Foreskin keratinocyte (primary cell): ENCODE measurements at places on chromosomes 4 and X.

GRCh38 chr4:94403751-94404150 lies 48.0 kb upstream of the PDLIM5 start:
- no peak for DNase-seq

DNA sequence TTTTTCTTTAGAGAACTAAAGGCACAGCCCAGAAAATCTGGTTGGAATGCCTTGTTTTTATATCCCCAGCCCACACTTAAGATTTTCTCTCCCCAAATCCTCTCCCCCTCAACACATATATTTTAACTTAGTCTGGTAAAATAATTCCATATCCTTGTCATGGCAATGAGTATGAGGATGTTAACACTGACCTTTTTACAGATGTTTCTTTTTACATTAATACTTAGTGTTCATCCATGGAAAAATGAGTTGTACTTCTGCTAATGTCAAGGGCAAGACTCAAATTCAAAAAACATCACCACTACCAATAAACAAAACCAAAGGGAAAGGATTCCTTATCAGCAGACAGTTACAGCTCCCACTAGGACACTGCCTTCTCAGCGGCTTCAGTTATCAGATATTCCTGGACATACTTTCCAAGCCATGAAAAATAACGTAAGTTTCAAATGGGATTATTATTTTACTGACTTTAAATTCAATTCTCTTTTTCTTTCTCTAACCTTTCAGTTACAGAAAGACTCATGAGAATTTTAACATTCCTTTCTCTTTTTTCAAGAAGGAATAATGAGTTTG lies 83.3 kb downstream of the RASL11B start:
- no peak for DNase-seq

- peak; percentile 56 for DNase-seq
These were observed 14.0 kb downstream of the CHIC2 start for GRCh38 chr4:54050214-54050904.

DNA sequence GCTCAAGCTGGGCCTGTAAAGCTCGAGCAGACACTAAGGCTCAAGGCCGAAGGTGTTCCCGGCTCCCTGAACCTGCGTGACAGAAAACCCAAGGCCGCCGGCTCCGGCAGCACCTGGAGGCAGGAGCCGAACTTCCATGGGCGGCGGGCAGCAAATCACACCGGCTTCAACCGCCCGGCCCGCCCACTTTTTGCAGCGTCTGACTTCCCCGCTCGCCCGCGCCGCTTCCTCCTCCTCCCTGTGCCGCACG lies 940 bp upstream of the NSD2 start:
- peak; percentile 83 for DNase-seq

GRCh38 chr4:26873391-26874026 lies 12.9 kb downstream of the STIM2 start:
- no peak for DNase-seq

GRCh38 chr4:43496188-43496587 lies 603.7 kb downstream of the GRXCR1 start:
- DNase-seq: no peak

GRCh38 chrX:155718972-155719586 lies 106.3 kb upstream of the TMLHE start:
- no peak for DNase-seq

DNA sequence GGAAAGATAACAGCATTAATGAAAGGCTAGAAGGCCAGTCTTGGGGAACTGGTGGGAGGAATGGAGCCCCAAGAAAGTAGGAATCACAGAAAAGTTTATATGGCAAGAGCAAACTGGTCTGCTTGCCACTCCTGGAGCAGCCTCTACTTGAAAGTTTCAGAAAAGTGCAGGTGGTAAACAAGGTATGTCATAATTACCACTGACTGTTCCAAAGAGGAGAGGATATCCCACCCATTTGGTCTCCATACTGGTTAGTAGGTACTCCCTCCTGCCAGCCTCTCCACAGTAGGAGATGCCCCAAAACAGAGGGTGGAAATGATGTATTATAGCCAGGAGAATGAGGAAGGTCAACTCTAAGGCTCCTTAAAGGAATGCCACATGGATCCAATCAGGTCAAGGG lies 145.1 kb downstream of the INPP4B start:
- DNase-seq: no peak

GRCh38 chr4:151231915-151232595 lies 44.9 kb upstream of the PRSS48 start:
- DNase-seq: no peak

- peak; percentile 1 for DNase-seq
These were observed 50.4 kb upstream of the CCDC160 start for GRCh38 chrX:134186362-134187121.

DNA sequence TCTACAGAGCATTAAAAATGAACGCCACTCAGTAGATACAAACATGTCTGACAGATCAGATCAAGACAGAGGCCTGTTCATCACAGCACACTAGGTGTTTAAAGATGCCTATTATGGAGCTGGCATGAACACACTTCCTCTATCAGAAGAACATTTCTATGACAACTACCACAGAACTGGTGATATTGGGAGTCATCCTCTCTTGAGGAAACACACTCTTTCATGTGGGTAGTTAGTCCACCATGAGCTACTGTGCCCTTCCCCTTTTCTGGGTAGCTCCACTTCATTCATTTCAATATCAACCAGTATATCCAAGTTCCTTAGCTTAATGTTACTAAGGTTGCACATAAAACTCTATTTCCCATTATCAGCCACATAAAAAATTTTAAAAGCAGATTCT lies 46.7 kb downstream of the MAOB start:
- no peak for DNase-seq

GRCh38 chr4:123480706-123481418 lies 84.3 kb downstream of the SPRY1 start:
- peak; percentile 97 for DNase-seq

DNA sequence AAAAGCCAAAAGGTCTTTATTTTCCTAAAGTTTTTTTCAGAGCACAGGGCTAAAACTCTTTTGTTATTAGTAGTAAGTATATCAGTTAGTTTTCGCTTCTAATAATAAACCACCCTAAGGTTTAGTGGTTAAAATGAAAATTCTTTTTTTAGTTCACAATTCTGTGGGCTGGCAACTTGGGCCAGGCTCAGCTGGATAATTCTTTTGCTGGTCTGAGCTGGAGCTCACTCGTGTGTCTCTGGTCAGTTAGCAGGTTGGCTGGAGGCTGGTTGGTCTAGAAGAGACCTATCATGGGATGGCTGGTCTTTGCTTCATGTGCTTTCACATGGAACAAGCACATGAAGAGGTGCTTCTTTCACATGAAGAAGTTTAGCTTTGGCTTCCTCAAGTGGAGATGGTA lies 227.1 kb upstream of the LCORL start:
- no peak for DNase-seq

GRCh38 chr4:40055511-40055862 lies 1.2 kb upstream of the N4BP2 start:
- no peak for DNase-seq

- no peak for DNase-seq
These were observed 67.3 kb downstream of the PTPN13 start for GRCh38 chr4:86661418-86661817.

- no peak for DNase-seq
These were observed 100.8 kb upstream of the MSX1 start for GRCh38 chr4:4758681-4759080.

DNA sequence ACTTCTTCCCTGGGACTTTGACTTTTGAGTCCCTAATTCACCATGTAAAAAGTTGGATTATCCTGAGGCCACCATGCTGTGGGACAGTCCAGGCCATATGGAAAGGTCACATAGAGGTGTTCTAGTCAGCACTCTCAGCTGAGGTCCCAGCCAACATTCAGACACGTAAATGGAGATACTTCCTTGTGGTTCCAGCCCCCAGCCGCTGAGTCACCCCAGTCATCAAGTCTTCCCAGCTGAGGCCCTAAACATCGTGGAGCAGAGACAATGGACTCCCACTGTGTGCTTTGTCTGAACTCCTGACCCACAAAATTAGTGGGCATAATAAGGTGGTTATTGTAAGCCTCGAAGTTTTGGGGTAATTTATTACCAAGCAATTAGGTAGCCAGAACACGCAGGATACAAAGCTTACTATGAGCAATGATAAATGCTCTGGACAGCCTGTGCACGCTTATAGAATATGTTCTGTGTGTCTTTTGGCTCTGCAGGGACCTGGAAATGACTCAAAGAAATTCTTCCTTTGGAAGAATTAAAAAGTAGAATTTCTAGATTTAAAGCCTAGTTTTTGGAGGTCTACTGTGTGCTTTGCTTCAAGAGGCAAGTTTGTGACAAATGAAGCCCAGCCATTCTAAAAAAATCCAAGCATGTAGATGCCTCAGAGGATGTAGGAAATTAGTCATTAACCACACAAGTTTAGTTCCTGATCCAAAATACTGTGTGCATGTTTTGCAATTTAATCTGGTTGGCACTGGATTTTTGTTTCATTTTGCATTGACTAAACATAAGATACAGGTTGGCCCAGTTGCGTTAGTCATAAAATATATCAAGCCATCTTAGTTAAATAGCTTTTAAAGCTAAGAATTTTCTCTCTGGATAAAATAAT lies 33.2 kb upstream of the SLC9A7 start:
- peak; percentile 79 for DNase-seq

DNA sequence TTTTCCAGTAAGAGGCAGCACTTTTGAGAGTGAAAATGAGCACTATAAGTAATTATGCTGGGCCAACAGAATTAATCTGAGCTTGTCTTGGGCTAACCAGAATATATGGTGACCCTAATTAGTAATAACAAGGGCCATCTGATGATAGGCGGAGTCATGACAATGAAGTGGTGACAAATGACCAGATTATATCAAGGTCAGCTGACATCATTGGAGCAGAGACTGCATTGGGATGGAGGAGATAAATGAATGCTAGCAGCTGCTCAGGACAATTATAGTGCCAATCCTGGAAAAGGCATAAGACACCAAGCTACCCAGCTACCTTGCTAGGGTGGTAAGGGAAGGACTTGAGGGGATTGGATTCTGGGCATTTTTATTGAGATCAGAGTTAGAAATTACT lies 1548.7 kb downstream of the RPA4 start:
- DNase-seq: no peak

DNA sequence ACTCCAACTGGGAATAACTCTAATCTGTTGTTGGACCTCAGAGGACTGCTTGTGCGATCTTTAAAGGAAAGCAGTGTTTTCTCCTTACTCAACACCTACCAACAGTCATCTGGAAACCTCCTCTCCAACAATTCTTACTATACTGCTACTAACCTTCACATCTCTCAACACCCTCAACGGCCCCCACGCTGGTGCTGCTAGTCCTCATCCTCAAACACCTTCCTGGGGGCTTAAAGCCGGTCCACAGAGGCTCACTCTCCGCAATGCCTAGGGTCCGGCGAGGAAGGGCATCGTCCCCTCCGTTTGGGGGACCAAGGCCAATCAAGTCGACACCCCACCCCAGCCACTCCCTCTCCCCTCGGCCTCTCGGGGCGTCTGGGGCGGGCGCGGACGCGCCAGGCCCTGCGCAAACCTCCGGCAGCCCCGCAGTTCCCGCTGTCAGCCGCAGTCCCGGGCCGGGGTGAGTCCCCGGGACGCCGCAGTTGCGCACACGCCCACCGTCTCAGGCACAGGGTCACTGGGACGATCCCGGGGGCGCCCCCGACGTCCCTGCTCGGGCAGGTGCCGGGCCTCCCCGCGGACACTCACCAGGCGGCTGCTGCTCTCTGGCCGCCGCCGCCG lies 418 bp downstream of the TAB3 start:
- DNase-seq: no peak

DNA sequence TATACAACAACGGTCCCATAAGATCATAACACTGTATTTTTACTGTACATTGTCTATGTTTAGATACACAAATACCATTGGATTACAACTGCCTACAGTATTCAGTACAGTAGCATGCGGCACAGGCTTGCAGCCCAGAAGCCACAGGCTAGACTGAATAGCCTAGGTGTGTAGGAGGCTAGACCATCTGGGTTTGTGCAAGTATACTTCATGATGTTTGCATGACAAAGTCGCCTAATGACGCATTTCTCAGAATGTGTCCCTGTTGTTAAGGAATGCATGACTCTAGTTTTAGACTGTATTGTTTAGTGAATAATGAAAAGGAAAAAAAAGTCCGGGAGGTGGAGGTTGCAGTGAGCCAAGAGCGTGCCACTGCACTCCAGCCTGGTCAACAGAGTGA lies 56.5 kb upstream of the C4orf50 start:
- no peak for DNase-seq

- DNase-seq: no peak
These were observed 304.7 kb upstream of the TAPT1 start for GRCh38 chr4:16530688-16531635.

DNA sequence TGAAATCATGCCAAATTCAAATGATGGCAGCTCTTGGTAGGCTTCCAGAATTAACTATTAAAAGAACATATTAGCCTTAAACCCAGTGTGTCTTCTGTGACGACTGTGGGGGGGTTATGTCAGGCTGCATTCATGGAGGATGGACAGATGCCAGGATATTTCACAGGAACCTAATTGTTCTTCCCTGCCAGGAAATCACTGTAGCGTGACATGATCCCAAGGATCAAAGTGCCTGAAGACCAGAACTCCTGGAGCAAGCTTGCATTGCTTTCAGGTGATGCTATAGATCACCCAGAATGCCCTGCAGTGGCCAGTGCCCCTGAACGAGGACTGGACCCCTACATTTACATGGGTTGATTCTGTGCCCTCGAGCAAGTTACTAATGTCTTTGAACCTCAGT lies 1093.0 kb upstream of the TENM3 start:
- no peak for DNase-seq

- DNase-seq: no peak
These were observed 81.5 kb downstream of the USP46 start for GRCh38 chr4:52577624-52577962.

DNA sequence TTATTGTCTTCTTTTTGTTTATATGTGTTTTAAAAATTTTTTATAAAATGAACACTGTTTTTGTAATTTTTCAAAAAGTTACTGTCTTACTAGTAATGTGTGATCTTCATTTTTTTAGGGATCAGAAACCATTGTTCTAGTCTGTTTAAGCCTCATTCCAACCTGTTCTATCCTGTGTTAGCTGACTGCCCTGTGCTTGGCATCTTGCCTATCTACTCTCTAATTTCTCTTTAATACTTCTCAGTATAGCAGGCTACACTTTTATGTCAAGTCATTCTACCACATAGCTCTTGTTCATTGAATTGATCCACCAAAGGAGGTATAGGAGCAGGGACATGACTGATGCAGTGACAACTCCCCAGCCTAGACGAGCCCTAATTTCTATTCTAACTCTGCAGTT lies 70.2 kb upstream of the PLS3 start:
- no peak for DNase-seq

DNA sequence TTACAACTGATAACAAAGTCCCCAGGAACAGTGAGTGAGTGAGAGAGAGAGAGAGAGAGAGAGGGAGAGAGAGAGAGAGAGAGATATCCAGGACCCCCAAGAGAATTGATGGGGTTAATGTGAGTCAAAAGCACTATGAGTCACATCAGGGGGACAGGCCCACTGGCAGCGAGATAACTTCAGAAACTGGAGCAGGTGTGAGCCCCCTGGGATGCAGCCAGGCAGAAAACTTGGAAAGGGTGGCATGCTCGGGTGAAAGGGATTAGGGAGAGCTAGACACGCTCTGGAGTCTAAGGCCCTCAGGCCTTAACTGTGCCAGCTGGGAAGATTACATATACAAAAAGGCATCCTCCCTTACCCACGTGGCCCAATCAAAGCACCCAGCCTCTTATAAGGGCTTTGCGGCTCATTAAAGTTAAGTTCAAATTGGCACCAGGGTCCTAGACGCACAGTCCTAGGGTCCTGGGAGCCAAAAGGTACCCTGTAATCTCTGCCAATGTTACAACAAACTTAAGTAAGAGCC lies 841 bp downstream of the ACOT9 start:
- peak; percentile 63 for DNase-seq

GRCh38 chr4:8513931-8514330 lies 66.3 kb upstream of the GPR78 start:
- DNase-seq: no peak

GRCh38 chr4:83285055-83285407 lies 433 bp upstream of the COQ2 start:
- DNase-seq: peak; percentile 34

- no peak for DNase-seq
These were observed 454.1 kb upstream of the ADGRL3 start for GRCh38 chr4:60745800-60746571.
